Activated T-cell treated with anti-CD3 and anti-CD28 coated beads, Interleukin-2, amount 50 U/mL, for 48 hours (primary cell): ENCODE measurements at places on chromosomes 3 and 15.

DNA sequence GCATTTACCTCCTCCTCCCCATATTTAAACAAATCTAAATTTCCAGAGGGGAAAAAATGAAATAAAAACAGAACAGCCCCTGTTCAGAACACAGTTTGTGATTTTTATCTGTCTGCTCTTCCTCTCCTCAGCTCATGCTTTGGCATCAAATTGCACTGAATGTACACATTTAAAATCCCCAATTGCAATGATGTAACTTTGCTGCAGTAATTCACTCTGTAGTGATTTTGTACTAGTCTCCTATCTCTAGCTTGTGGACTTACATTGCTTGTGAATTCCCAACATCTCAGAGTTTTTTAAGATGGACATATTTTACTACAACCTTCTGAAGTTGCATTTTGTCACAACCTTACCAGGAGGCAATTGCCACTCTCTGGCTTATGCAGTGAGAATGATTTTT, 81.6 kb upstream of the ROBO2 start:
- DNase-seq, result no peak

- peak; percentile 62 for DNase-seq
Observed at GRCh38 chr3:141413801-141414689, 45.7 kb downstream of the ZBTB38 start.

DNA sequence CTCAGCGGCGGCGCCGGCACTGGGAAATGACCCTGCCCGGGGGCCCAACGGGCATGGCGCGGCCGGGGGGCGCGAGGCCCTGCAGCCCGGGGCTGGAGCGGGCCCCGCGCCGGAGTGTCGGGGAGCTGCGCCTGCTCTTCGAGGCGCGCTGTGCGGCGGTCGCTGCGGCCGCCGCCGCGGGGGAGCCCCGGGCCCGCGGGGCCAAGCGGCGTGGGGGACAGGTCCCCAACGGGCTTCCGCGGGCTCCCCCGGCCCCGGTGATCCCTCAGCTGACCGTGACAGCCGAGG, 172 bp downstream of the ITPKA start:
- no peak for DNase-seq

- no peak for DNase-seq
Observed at GRCh38 chr3:10975695-10976234, 16.8 kb upstream of the SLC6A1 start.

- DNase-seq, result no peak
Observed at GRCh38 chr3:69890691-69891090, 108.8 kb upstream of the SAMMSON start.

GRCh38 chr3:142046320-142047020, 102.9 kb downstream of the TFDP2 start:
- DNase-seq, result no peak

DNA sequence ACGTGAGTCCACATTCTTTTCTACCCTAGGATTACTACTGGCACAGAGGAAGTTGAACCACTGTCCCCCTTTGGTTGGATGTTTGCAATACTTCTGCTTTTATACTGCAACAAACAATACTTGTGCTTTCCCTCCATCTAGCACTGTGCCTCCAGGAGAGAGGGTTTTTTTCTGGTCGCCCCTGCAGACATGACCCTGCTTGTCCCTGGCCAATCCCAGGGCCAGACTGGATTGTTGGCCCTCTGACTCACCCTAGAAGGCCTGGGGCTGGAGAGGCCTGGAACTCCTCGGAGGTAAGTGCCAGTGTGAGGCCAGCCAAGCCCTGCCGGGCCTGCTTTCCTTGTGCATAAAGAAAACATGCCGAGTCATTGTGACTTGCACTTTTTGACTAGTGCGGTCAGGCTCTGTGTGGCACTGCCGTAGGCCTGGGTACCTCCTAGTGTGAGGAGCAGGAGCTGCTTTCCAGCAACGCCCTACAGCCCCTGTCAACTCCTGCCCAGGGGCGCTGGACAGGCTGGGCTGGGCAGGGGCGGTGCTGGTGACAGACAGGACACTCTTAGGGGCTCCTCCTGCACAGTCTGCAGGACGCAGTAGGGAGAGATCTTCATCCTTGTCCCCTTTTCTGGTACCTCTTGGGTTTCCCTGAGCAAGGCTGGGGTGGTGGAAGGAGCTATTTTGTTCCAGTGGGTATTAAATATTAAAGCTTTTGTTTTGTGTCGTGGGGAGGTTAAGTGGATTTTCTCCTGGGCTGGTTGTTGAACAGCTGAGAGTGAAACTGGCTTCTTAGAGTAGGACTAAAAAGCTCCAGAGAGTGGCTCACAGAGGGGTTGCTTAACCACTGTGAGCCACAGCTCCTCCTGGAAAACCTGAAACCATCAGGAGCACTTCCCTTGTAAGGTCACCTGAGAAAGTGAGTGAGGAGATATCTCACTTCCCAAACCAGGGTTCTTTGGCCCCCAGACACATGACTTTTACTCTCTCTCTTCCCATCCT, 14.4 kb upstream of the TKT start:
- DNase-seq, result no peak

GRCh38 chr15:80367094-80367493, 37.1 kb upstream of the ARNT2 start:
- DNase-seq, result no peak

GRCh38 chr3:155619118-155619915, 125.6 kb downstream of the PLCH1 start:
- DNase-seq, result no peak

- peak; percentile 19 for DNase-seq
Observed at GRCh38 chr3:86969500-86970189, 21.3 kb downstream of the VGLL3 start.

DNA sequence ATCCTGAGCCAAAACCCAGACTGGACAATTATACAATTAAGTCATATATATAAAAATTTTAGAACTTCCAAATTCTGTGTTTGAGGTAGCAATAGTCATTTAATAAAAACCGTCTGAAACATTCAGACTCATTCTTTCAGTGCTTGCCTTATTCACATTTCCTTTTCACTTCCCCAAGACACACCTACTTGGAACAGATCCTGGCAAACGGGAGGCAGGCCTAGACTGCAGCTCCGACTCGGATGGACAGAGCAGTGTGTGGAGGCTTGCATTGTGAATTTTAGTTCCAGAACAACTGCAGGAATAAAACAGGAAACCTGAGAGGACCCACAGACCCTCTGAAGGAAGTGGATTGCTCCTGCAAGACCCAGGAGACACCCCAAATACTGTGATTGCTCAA, 341.4 kb downstream of the CNTN3 start:
- no peak for DNase-seq

DNA sequence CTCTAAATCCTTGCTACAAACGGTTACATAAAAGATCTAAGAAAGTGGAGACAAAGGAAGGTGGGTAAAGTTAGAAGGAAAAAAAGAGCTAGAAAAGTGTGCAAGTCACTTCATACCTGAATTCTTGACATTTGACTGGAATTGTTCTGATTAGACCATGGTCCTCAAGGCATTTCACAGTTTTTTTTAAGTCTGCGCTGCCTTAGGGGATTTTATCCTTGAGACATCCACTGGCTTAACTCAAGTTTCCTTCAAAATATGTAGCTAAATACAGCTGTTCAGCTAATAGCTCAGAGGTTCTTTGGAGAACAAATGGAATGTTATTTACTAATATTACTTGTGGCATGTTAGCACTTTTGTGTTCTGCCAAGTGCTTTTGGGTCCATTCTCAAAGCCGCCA, 236.9 kb downstream of the TP63 start:
- no peak for DNase-seq

GRCh38 chr3:141313093-141313683, 55.1 kb upstream of the ZBTB38 start:
- no peak for DNase-seq

- peak; percentile 84 for DNase-seq
Observed at GRCh38 chr3:159988617-159989271, at the start of gene IL12A. IL12A (plus strand) TSS chr3:159988835.

GRCh38 chr3:171845481-171846284, 2.5 kb downstream of the TMEM212 start:
- no peak for DNase-seq

GRCh38 chr3:45881078-45882022, 5.0 kb upstream of the CCR9 start:
- peak; percentile 47 for DNase-seq

DNA sequence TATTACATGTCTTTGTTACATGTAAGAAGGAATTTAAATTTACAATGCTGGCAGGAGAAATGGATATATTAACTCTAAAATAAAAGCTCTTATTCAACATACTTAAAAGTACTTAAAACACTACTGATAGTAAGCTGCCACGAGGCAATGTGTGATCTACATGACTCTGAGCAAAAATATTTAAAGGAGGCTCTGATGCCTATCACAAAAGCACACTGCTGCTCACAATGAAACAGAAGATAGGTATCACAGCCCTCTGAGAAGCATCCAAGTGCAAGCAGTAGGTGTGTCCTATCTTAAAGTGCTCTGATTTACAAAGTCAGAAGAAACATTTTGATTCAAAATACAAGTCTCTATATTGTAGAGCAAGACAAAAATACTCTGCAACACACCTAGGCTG, 371.2 kb upstream of the WNT5A start:
- no peak for DNase-seq

- no peak for DNase-seq
Observed at GRCh38 chr15:80841541-80841940, 62.4 kb downstream of the CEMIP start.

GRCh38 chr15:28086175-28086703, 12.9 kb downstream of the OCA2 start:
- DNase-seq, result peak; percentile 66

- DNase-seq, result no peak
Observed at GRCh38 chr15:88177451-88177850, 79.1 kb downstream of the NTRK3 start.

DNA sequence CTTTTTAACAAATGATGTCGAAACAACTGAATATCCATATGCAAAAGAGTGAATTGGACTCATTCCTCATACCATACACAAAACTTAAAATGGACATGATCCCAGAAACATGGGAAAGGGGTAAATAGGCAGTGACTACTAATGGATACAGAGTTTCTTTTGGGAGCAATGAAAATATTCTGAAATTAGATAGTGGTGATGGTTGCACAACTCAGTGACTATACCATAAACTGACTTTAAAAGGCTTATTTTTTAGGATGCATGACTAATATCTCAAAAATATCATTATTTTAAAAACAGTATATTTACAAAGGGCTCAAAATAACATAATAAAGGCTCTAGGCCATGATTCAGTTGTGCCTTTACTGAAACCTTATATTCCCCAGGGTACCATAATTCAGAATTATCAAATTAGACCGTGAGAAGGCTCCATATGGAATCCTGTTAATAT, 16.3 kb upstream of the ATP13A3 start:
- DNase-seq, result no peak

DNA sequence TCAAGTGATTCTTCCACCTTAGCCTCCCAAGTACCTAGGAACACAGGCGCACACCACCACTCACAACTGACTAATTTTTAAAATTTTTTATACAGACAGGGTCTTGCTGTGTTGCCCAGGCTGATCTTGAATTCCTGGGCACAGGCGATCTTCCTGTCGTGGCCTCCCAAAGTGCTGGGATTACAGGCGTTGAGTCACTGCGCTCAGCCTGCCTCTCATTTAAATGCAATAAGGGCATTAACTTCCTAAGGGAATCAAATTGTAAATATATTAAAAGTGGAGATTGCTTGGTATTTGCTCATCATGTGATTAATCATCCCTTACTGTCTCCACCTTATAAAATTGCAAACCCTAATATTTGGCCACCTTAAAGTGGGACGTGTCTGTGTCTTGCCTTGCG, 65.2 kb downstream of the PGPEP1L start:
- no peak for DNase-seq

- DNase-seq, result no peak
Observed at GRCh38 chr3:62525281-62525680, 151.9 kb upstream of the FEZF2 start.

- no peak for DNase-seq
Observed at GRCh38 chr3:136343873-136344555, 93.9 kb downstream of the PCCB start.

- no peak for DNase-seq
Observed at GRCh38 chr3:21294768-21295167, 456.2 kb downstream of the ZNF385D start.

- DNase-seq, result no peak
Observed at GRCh38 chr15:96125721-96126415, 204.6 kb upstream of the NR2F2 start.

GRCh38 chr3:179613807-179614206, 9.2 kb downstream of the NDUFB5 start:
- DNase-seq, result no peak

DNA sequence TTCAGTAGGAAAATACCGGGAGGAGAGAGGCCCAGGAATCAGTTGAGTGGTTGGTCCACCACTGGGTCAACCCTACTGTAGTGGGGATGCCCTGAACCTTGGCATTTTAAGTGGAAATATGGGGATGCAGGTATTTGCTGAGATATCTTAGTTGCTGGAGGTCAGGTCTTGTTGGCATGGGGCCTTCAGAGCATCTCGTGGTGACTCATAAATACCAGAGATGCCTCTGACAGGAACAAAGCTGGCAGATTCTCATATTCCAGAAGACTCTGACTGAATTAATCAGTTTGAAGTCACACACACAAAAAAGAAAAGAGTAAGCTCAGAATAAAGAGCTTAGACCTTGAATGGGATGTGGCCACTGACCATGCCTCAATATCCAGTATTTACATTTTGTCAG, 91.6 kb downstream of the CACNA2D3 start:
- DNase-seq, result no peak

DNA sequence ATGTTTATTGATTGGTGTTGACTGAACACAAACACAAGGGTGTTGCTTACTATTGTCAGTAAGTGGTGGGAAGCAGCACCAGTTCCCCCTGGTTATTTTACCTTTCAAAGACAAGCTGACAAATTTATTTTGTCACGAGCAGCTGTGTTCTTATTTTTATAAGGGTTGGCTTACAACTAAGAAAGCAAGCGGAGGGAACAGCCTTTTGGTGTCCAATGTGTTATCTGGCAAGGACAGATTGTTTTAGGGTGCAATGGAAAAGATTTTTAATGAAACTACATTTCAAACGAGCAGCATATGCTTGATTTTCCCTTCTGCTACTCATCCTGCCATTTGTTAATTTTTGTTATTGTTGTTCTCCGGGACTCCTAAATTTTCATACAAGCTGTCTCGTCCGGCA, 920.6 kb upstream of the CFAP20DC start:
- no peak for DNase-seq
